Hematopoietic multipotent progenitor cell treated with erythropoietin and hydrocortisone succinate and interleukin-3 and kit ligand, for 8 days (in vitro differentiated cells): ENCODE measurements at places on chromosomes 1 and 21.

DNA sequence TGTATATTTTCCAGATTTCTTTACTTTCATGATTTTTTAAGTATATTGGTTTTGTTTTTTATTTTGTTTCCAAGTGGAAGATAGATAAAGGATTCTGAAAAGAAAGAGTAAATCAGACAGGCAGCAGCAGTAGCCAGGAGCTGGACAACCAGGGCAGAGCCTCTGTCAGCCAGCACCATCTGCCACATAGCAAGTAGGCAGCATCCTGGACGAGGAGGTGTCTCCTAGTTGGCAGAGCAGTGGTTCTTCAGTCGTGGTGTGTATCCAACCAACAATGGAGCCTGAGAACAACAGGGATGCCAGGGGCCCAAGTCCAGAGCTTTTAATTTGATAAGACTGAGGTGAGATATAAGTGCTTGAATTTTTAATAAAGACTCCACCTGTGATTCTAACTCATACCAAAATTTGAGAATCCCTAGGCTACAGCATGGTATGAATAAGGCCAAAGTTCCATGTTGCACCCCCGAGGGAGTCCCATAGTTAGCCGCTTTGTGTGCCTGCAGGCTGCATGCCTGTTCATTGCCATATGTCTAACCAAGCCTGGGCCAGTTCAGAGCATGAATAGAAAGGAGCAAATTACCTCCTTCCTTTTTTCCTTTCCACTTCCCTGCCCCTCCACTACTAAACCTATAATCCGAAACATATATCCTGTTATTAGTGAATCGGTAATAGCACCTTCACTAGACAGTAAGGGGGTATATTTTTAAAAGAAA lies 153.2 kb downstream of the NTNG1 start:
- DNase-seq = no peak

DNA sequence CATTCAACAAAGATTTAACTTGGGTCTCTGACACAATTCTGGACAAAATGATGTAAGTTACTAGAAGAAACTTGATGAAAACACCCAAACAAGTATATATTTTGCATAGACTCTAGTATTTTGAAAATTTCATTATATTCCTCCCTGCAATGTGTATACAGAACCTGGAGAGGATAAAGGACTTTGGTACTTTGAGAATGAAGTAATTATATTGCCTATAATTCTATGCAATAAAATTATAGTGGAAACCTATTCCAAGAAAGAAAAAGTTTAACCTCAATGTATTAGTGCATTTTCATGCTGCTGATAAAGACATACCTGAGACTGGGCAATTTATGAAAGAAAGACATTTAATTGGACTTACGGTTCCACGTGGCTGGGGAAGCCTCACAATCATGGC lies 1146.1 kb downstream of the KCNT2 start:
- DNase-seq = no peak

DNA sequence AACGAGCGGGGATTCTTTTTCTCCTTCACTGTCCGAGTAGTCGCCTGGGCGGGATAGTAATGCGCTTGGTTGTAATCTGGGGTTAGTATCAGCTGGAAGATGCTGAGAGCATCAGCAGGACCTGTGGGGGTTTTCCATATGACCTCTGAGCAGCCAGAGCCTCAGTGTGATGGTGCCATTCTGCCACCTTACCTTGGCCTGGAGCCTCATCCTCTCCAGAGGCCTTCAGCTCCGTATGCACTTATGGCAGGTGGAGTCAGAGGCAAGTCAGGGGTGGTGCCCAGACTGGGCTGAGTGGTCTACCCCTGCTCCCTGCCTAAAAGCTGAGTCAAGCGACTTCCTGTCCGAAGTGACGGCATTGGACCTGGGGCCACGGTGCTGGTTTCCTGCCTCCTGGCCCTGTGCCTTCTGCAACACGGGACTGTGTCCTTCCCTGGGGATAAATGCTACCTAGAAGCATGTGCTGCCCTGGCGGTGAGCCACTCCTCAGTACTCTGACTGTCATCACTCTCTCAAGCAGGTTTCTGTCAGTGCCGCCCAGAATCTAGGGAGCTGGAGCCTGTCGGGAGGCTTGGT lies 24.7 kb downstream of the TENT5C start:
- no peak for DNase-seq

GRCh38 chr1:220982686-220983085 lies 103.4 kb downstream of the HLX start:
- DNase-seq = no peak

- DNase-seq = no peak
Observed at GRCh38 chr1:230130172-230130944, 63.3 kb downstream of the GALNT2 start.

- DNase-seq = no peak
Observed at GRCh38 chr1:39085174-39085573, 59.0 kb downstream of the NDUFS5 start.

DNA sequence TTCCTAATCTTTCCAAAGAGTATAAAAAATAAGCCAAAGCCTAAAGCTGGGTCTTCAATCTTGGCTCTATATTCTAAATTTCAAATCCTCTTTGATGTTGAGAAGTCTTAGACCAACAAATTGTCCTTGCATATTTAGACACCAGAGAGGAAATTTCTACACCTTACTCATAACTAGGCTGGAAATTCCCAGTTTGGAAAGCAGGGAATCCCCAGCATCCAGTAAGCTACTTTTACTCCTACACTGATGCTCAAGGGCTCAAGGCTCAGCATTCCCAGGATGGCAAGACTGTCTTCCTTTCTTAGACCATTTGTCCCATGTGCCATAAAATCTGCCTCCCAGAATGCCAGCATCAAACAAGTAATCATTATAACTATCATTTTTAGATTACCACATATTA lies 28.3 kb downstream of the PRDX6 start:
- no peak for DNase-seq

DNA sequence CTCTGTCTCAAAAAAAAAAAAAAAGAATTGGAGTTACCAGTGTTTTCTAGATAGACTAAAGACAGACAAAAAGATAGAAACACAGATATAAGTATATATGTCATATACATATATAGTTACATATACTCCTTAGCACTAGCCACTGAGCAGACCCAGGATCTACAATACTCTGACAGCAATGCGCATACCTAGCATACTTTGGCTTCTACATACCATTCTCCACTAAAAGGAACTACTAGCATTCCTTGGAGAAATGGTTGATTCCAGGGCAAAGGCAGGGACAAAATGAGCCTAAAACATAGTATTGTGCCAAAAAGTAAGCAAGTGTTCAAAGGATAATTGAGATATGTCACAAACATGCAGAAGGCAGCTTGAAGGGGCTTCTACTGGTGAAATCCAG lies 22.7 kb downstream of the SYNJ1 start:
- no peak for DNase-seq

DNA sequence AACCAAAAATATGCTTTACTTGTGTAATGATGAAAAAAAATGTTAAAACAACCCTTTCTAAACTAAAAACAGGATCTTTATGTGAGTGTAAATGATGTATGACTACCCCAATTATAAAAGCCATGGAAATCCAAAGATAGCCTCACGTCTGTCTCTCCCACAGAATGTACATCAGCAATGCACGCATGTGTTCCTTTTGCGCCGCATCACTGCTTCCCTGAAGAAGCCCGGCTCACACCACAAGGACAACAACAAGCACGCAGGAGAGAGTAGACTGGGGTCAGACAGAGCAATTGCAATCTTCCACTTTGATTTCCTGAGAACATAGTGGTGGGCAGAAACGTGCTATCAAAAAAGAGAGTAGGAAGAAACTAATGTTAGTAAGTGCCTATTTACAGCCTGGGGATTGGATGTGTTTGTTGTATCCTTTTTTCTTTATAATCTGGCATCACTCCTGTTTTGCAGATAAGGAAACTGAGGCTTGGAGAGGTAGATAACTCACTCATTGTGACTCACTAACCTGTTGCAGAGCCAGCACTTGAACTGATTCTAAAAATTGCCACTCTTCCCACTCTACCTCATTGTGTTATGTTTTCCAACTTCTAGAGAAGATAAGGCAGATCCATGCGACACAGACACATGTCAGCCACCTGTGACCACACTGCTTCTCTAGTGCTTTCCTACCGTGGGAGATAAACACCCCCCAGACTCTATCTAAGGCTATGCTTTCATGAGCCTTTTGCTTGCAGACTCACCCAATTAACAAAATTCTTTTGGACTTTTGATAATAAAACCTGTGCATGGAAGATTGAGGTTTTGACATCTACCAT lies 60.1 kb downstream of the MAP10 start:
- no peak for DNase-seq

GRCh38 chr21:43719748-43720538 lies 1.0 kb downstream of the PDXK start:
- DNase-seq = no peak

DNA sequence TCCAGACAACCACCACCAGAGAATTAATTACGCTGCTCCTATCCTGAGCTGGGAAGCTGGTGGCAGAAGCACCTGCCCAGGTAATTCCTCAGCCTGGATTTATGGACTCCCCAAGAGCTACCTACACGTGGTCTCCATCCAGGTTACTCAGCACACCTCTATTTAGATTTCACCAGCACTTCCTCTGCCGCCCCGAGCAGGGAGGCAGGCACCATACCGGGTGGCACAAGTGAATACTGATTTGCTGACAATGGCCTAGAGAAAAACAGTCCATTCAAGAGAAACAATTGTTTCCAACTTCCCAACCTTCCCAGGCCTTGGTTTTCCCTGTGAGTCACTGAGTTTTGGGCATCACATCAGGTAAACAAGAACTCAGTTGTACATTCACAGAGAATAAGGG lies 134.3 kb downstream of the MATN1 start:
- no peak for DNase-seq

- no peak for DNase-seq
Observed at GRCh38 chr1:233166896-233167295, 128.6 kb downstream of the PCNX2 start.

GRCh38 chr1:93964096-93964776 lies 55.0 kb upstream of the GCLM start:
- no peak for DNase-seq

DNA sequence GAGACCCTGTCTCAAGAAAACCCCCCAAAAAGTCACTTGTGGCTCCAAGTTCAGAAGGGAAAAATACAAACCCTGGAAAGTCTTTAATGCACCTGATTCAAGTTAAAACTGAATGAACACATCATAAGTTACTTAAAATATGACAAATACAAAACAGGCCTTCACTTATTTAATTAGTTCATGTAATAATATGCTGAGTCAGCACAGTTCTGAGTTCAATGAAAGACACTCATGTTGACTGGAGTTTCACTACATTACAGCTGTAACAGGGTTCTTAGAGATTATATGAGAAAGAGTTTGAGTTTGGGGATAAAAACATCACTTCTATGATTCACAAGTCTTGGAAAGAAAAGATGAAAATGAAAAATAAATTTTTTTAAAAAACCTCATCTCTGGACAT lies 51.0 kb downstream of the DEGS1 start:
- DNase-seq = no peak

GRCh38 chr1:9429342-9429711 lies 109.9 kb upstream of the SLC25A33 start:
- DNase-seq = no peak

DNA sequence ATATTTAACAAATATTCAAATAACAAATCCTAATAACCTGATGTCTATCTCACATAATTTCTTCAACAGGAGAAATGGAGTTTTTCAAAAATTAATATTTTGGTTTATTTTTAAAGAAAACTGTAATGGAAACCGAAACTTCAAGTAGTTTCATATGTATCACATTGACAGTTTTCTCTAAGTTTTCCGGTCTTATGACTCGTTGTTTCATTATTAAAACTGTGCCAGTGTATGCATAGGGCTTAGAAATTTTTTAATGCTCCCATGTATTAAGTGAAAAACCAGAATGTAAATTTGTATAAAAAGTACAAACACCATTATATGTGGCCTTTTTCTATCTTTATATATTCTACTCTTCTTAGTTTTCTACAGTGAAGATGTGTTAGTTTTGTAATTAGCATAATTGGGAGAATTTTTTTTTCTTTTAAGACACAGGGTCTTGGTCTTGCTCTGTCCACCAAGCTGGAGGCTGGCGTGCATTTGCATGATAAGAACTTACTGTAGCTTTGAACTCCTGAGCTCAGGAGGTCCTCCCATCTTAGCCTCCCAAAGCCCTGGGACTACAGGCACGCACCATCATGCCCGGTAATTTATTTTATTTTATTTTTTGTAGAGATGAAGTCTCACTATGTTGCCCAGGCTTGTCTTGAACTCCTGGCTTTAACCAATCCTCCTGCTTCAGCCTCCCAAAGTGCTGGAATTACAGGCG lies 43.9 kb upstream of the SAMSN1 start:
- DNase-seq = no peak
